ENCODE measurements at places on chromosomes 3 and 15.
A peak's percentile ranks its signal among the peaks of the same experiment; 100 is the strongest.

- DNase-seq: peak; percentile 95
Measured at GRCh38 chr15:41230650-41231421, at the start of the genes CHP1 and EXD1. Gene CHP1 (plus strand): TSS chr15:41231268. CDS start chr15:41231383, 115 bp downstream. Gene EXD1 (minus strand): TSS chr15:41230757. CDS start chr15:41226575, 4,182 bp downstream.

GRCh38 chr3:69012100-69012799 is 1.2 kb downstream of the EOGT start:
- DNase-seq: no peak

DNA sequence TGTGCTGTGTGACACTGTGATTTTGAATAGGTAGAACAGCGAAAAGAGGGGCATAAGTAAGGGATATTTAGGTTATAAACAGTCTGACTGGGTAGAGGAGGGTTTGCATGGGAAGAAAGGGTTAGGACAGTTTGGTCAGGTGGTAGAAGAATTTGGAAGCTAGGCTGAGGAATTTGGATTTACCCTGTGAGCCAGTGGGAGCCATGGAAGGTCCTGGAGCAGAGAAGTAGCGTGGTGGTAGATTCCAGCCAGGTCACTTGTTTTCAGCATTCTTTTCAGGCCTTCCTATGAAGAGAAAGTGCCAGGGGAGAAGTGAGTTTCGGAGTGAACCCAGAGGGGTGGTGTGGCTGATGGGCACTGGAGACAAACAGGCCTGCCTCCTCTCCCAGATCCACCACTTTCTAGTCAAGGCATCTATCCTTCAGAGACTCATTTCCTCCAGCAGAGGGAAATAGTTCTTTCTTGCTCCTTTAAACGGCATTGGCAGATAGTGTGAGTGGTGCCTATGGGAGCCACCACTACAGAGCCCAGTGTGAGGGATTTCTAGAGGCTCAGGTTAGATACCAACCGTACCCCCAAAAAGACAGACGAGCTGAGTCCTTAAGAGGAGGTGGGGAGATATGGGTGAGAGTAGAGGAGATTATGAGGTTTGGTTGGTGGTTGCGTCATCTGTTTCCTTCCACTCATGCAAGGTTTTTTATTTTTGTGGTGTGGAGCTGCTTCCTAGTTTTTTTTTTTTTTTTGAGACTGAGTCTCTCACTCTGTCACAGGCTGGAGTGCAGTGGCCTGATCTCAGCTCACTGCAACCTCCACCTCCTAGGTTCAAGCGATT is 21.2 kb downstream of the PXK start:
- DNase-seq: no peak

GRCh38 chr15:66071160-66071920 is 182.2 kb downstream of the MEGF11 start:
- DNase-seq: no peak

Measured in NCI-H2081 (cell line).